ENCODE measurements at places on chromosomes 12 and 14.

- no peak for DNase-seq
These were observed 153.0 kb upstream of the DIO3 start for GRCh38 chr14:101408077-101408831.

- no peak for DNase-seq
These were observed 623.5 kb downstream of the FLRT2 start for GRCh38 chr14:86153480-86153879.

GRCh38 chr12:25328072-25328712 is 77.5 kb upstream of the KRAS start:
- DNase-seq: no peak

- DNase-seq: no peak
These were observed 42.9 kb downstream of the FBXL14 start for GRCh38 chr12:1551496-1551895.

DNA sequence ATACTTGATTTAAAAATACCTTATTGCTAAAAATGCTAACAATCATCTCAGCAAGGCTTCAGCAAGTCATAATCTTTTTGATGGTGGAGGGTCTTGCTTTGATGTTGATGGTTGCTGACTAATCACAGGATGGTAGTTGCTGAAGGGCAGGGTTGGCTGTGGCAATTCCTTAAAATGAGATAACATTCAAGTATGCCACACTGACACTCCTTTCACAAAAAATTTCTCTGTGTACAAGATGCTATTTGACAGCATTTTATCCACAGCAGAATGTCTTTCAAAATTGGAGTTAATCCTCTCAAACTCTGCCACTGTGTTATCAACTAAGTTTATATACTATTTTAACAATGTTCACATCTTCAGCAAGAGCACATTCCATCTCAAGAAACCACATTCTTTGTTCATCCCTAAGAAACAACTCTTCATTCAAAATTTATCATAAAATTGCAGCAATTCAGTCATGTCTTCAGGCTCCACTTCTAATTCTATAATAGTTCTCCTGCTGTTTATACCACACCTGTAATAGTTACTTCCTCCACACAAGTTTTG is 16.1 kb downstream of the SCAF11 start:
- peak; percentile 26 for DNase-seq

DNA sequence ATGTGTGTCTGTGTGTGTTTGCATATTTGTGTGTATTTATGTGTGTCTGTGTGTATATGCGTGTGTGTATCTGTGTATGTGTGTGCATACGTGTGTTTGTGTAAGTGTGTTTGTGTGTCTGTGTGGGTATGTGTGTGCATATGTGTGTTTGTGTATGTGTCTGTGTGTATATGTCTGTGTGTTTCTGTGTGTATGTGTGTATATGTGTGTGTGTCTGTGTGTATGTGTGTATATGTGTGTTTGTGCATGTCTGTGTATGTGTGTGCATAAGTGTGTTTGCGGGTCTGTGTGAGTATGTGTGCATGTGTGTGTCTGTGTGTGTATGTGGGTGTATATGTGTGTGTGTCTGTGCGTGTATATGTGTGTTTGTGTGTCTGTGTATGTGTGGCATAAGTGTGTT is 1030.5 kb upstream of the TMEM132C start:
- no peak for DNase-seq

DNA sequence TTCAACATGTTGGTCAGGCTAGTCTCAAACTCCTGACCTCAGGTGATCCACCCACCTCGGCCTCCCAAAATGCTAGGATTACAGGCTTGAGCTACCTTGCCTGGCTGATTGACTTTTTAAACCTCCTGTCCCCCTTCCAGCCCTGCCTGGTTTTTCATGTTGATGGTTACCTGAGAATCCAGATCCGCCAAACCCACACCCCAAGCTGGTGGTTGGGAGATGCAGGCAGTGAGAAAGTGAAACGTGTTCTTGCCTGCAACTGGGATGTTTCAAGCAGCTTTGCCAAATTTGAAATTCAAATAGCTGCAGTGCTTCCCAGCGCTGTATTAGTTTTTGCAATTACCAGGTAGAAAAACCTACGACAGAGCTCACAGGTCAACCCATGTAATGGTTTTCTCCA is 238.3 kb upstream of the PWP1 start:
- DNase-seq: no peak

- no peak for DNase-seq
These were observed 21.7 kb downstream of the BICDL1 start for GRCh38 chr12:120010661-120011230.

DNA sequence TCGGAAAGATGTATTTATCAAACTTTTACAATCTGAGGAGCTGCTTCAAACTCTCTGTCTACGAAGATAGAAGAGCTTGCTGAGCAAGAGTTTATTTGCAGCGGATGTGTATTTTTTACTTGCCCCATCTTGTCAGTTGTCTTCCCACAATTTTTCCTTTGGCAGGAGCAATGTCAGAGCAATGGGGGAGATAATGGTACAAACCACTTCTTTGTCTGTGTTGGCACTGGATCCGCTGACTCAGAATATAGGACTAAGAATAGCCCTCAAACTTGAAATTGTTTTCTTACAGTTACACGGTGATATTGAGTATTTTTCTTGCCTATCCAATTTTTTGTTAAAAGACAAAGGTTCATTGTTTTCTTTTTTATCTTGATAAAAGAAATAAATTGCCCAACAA is 27.6 kb downstream of the HELB start:
- no peak for DNase-seq

DNA sequence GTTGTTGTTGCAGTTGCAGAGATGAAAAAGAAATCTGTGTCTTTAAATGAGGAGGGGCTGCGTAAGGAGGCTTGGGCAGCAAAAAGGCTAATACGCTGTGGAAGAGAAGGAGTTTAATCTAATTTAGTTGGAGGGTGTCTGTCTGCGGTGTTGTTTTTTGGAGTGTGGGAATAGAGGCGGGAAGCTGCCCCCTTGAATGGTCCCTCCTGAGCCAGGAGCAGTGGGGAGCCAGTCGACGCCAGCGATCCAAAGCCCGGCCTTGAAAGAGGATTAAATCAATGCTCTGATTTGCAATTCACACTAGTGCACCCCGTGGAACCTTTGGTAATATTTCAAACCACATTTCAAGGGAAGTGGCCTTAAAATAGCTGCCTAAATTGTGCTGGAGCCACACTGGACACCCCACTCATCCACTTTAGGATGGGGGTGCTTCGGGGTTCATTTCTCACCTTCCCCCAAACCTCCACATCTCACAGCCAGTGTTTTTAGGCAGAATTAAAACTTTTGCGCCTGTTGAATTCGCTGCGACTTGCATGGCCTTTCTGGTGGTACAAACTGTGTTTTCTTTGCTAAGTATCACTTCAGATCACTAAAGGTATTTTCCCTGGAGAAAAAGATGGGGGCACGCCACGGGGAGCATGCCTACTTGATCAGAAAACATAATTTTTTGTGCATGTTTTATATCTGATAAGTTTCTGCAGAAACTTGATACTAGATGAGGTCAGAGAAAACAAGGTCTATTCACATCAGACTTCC is 4.1 kb upstream of the FZD10 start:
- DNase-seq: no peak

GRCh38 chr12:77914081-77914488 is 83.4 kb downstream of the NAV3 start:
- DNase-seq: no peak

- no peak for DNase-seq
These were observed 174.4 kb upstream of the NUDT4 start for GRCh38 chr12:93203361-93203760.

GRCh38 chr12:49703647-49704137 is 3.5 kb downstream of the FMNL3 start:
- DNase-seq: no peak

GRCh38 chr12:40105265-40105514 is 691 bp downstream of the SLC2A13 start:
- no peak for DNase-seq

DNA sequence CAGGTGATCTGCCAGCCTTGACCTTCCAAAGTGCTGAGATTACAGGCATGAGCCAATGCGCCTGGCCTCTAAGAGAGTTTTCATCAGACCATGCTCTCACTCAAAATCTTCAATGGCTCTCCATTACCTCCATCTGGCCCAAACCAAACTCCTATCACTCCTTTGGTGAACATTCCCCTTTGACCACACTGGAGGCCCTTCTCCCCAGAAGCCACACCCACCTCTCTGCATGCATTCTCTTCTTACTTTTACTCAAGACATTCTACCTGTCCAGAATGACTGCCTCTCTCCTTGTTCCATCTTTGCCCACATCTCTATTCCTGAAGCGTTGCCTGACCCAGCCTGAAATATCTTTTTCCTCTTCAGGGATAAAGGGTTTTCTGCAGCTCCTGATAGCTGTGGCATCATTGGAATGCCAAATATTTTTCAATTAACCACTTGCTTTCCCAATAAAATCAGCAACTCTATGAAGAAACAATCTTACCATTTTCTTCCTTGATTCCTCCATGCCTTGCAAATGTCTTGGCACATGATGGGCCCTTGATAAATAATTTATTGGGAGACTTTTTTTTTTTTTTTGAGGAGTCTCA is 15.5 kb downstream of the PLEK2 start:
- no peak for DNase-seq

DNA sequence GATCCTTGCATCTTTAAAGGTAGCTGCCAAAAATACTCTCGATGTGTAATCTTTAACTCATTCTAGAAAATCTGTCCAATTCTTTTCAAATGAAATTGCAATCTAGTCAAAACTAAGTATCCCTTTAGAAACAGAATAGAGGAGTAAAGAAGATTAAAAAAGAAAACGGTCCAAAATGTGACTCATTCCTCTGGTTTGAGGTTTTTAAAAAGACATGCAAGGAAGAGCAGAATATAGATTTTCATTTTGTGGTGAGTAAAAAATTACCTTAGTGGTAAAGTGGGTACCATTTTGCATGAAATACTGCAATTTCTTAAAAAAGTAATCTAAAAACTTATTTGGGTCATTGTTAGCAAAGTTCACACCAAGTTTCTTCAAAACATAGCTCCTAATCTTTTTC is 108.4 kb downstream of the BRMS1L start:
- DNase-seq: no peak

DNA sequence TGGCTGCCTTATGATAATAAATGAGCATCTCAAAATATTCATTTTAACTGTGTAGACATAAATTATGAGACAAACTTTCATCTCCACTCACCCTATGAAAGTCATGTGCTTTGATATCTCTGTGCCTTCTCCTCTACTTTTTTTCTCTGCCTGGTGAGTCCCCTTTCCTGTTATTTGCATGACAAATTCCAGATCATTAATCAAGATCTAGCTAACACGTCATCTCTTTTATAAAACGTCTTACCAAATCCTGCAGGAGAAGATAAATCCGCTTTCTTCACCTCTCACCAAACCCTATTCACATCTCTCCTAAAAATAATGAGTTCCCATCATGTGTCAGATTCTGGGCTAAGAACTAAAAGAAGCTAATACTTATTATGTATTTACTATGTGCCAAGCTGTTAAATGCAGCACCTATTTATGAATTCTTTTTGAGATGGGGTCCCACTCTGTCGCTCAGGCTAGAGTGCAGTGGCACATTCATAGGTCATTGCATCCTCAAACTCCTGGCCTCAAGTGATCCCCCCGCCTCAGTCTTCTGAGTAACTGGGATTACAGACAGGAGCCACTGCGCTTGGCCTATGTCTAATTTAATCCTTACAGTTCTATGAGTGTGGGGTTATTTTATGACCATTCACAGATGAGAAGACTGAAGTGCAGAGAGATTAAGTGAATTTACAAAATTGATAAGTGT is 26.7 kb downstream of the SPX start:
- no peak for DNase-seq

- peak; percentile 52 for DNase-seq
These were observed 16.9 kb upstream of the STON2 start for GRCh38 chr14:81416981-81417380.

- DNase-seq: no peak
These were observed 2.4 kb upstream of the HOXC4 start for GRCh38 chr12:54051026-54051842.

DNA sequence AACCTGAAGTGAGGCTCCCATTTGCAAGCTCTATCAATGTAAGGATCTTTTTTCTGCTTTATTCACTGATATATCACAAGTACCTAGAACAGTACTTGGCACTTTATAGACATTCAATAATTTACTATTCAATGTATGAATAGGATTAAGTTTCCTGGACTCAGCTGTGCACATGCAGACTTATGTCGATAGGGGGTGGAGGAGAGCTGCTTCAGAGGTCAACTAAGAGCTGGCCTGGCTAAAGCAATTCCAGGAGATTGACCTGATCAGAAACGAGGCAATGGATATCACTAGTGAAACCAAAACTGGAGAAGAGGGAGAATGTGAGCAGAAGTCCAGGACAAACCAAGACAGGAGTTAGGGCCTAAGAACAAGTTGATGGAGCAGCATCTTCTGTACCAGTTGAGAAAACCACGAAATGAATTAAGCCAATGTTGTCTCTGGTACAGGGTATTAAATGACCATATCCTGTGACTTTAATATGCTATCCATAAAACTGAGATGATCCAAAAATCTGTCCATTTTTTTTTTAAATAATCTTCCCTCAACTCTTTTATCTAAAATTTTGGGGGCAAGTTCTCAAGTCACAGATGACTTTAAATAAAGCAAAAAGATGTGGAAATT is 169.2 kb downstream of the PIK3C2G start:
- DNase-seq: peak; percentile 44

- no peak for DNase-seq
These were observed 32.8 kb downstream of the CCNK start for GRCh38 chr14:99513946-99514551.

DNA sequence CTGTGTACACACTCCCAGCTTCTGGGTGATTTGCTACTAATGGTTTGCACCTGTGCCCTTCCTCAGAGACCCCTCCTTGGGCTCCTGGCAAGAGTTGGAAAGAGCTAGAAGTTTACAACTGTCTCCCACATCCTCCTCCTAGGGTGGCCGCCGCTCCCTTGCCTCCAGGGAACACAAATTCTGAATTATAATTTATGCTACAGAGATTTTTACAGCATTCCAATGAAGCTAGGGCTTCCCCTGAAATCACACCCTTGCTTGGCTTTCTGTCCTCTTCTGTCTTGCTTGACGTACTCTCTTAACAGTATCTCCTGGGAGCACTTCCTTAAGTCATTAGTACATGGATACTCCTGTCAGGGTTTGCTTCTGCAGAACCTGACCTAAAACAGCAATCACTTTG is 180.2 kb downstream of the KCNA5 start:
- no peak for DNase-seq

DNA sequence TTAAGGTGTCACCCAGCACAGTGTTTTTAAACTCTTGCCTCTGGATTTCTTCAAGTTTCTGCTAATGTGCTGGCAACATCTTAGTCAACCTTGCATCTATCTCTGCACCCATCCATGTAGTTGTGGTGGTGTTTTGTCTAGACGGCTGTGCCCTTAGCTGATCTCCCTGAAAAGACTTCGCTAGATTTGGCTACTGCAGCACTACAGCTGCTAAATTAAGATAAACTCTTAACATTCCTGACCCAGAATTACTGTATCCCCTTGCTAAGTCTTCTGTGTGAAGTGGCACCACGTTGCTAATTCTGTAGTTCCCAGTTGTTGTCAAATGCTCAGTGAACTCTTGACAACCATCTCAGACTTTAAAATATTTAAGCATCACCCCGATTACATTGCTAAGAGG is 66.8 kb downstream of the SRGAP1 start:
- peak; percentile 4 for DNase-seq

DNA sequence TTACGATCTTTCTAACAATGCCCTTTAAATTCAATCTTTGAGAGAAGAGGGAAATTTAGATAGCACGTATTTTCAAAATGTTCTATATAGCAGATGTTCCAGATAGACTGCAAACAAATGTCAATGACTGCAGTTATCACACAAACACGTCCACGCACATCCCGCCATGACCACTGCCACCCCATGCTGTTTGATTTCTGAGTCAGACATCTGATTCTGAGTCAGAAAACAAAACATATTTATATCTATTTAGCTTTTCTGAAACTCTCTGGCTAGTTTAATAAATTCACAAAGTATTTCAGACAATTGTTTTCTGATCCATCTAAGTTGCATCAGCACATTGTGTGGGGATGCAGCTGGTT is 105.9 kb upstream of the BCAT1 start:
- DNase-seq: peak; percentile 29

All from hematopoietic multipotent progenitor cell treated with erythropoietin and hydrocortisone succinate and interleukin-3 and kit ligand, for 8 days (in vitro differentiated cells).